ENCODE measurements at places on chromosomes 11 and 22.

GRCh38 chr11:46505741-46506482 is 87.9 kb downstream of the AMBRA1 start:
- DNase-seq = no peak

DNA sequence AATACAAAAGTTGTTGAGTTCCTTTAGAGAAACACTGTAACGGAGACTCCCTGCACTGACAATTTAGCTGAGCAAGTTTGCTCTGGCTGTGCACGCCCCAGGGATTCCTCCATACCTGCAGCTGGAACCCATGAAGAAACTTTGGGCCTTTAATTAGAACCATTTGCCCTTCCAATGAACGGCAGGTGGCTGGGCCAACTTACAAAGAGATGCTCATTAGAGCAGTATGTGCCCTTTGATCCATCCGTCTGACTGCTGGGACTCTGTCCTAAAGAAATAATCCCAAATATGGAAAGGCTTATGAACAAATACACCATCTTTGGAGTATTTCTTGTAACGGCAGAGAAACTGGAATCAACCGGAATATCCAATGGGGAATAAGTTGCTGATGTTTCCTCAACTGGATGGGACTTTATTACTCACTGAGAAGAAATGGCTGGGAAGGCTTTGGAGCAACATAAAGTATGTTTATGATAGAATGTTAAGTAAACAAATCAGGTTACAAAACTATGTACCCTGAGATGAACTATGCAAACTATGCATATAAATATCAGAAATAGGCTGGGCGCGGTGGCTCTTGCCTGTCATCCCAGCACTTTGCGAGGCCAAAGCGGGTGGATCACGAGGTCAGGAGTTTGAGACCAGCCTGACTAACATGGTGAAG is 24.4 kb upstream of the FBLN1 start:
- no peak for DNase-seq

GRCh38 chr22:23684026-23684425 is 6.8 kb upstream of the RGL4 start:
- no peak for DNase-seq

- DNase-seq = no peak
Measured at GRCh38 chr22:26574001-26574723, 15.8 kb downstream of the TPST2 start.

- DNase-seq = no peak
Measured at GRCh38 chr11:2929950-2930703, 907 bp upstream of the PHLDA2 start.

DNA sequence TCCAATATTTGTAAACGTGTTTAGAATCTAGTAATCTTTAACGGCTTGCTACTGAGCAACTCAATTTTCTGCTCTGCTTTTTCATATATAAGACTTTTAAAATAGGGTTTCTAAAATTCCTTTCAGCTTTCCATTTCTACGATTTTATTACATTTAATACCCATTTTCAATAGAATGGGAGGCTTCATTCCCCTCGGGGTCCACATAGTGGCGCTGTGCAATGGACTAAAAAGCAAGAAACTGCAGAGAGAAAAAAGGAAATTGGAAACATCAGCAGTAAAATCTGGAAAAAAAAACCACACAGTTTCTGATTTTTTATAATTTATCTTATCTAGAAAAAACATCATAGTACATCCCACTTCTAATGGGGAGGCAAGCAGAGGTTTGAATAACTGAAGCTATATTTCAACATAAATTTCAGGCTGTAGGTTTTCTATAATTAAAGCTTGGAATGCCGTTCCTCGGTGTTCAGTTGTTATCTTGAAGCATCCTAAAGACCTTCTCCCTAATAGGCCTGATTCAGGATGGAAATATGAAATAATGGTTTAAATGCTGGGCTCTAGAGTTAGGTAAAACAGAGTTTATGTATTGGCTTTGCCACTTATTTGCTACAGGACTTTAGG is 18.7 kb upstream of the JHY start:
- DNase-seq = peak; percentile 36

DNA sequence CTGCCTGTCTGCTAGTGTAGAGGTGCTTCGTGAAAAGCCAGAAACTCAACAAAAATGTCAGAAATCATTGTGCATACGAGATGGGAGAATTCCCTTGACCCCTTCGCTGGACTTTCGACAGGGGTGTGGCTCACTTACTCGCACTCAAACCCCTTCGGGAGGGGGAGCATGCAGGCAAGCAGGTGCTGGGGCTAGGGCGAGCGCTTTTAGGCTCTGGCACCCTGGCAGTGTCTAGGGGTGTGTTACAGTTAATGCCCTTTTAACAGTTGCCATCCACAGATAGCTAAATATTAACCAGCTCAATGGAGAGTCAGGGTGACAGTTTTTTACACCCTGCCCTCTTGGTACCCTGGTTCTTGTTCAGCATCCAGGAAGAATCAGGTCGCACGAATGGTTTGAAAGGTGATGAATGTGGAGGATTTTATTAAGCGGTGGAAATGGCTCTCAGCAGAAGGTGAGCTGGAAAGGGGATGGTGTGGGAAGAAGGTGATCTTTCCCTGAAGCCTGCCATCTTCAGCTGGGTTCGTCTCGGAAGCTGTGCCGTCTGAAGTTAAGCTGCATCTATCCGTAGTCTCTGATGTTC is 59.6 kb upstream of the SHANK2 start:
- DNase-seq = no peak

DNA sequence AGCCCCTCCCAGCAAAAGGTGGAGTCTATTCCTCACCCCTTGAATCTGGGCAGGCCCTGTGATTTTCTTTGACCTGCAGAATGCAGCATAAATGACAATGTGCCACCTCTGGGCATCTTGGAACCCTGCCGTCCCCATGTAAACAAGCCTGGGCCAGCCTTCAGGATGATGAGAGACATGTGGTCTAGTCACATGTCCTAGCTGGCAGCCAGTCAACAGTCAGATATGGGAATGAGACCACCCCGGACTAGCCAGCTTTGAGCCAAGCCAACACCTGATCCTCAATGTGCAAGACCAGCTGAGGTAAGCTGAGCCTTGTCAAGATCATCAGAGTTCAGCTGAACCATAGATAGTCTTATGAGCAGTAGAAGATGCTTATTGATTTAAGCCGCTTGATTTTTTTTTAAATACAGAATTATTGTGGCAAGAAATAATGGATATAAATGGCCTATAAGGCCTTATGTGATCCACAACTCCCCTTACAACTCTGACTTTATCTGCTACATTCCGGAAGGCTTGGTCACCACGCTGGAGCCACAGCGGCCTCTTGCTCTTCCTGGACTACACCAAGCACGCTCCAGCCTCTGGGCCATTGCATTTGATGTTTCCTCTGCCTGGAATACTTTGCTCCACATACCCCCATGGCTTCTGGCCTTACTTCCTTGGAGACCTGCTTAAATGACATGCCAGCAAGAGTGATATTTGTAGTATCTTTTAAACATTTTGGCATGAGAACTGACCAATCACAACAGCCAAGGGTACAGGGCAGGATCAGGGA is 225.9 kb upstream of the SESN3 start:
- no peak for DNase-seq

GRCh38 chr11:47566149-47566698 is 825 bp downstream of the PTPMT1 start:
- DNase-seq = no peak

GRCh38 chr22:31328544-31328960 is 17.6 kb downstream of the PATZ1 start:
- DNase-seq = no peak

- DNase-seq = no peak
Measured at GRCh38 chr22:19195796-19196731, 17.5 kb upstream of the SLC25A1 start.

GRCh38 chr11:131036514-131036913 is 120.2 kb upstream of the SNX19 start:
- no peak for DNase-seq

DNA sequence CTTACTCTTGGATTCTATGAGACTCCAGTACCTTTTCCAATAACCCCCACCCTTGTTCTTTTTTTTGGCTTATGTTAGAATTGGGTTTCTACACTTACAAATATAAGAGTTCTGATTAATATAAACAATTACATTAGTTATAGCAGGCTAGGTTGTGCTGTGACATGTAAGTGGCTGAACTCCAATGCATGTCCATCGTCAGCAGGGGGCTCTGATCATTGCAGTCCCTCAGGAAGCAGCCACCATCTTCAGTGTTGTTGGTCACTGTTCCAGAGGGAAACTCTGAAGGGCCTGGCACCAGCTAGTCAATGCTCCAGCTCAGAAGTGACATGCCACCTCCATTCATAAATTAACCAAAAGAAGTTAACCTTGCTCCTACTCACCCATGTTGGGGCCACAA is 5.6 kb downstream of the LIPT2 start:
- no peak for DNase-seq

DNA sequence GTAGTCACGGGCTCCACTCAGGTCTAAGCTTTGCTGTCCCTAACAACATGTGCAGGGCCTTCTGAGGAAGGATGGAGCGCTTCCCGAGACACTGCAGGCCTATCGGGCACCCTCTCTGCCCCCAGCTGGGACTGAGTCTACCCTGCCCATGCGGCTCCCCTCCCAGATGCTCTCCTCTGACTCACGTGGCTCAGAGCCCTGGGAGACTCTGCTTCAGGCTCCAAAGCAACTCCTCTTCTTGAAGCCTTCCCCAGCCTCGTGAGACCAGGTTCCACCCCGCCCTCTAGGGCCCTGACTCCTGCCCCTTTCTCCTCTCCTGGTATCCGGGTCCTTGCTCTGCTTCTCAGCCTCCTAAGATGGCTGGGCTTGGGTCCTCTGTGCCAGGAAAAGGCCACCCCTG is 28.4 kb upstream of the ARFGAP3 start:
- DNase-seq = no peak

Measured in naive thymus-derived CD8-positive, alpha-beta T cell (primary cell).